ENCODE measurements at places on chromosomes 13 and 19. TPM values are rescaled to one million over a fixed set of nuclear protein-coding genes. Genes with fewer than 3 reads are reported as not detected.

The COMP gene
- not detected for total RNA-seq

The CCDC169 gene
- 6.9 TPM for total RNA-seq

The KIRREL2 gene
- total RNA-seq: 0.41 TPM

The LHB gene
- total RNA-seq: not detected

The GGACT gene
- total RNA-seq: 0.82 TPM

The FGF9 gene
- total RNA-seq: 12.2 TPM

The RDH8 gene
- total RNA-seq: not detected

The AMER2 gene
- 143 TPM for total RNA-seq

The NCAN gene
- 162 TPM for total RNA-seq

The GRK1 gene
- total RNA-seq: under 0.01 TPM

The HPN gene
- total RNA-seq: not detected

The AP1M2 gene
- total RNA-seq: 0.41 TPM

The ZNF837 gene
- 2.4 TPM for total RNA-seq

The ICAM1 gene
- 0.41 TPM for total RNA-seq

The CIRBP gene
- total RNA-seq: 573 TPM

The LIM2 gene
- not detected for total RNA-seq

The KIR2DL4 gene
- total RNA-seq: not detected

The CGB3 gene
- not detected for total RNA-seq

The ACER1 gene
- not detected for total RNA-seq

The GFY gene
- total RNA-seq: not detected

The LGALS4 gene
- under 0.01 TPM for total RNA-seq

The BSG gene
- 114 TPM for total RNA-seq

The SIAH3 gene
- 8.2 TPM for total RNA-seq

The CAPN12 gene
- total RNA-seq: under 0.01 TPM

The ZNF497 gene
- total RNA-seq: 6.1 TPM

The RFPL4AL1 gene
- total RNA-seq: not detected

The SRRM5 gene
- not detected for total RNA-seq

The DNAAF3 gene
- not detected for total RNA-seq

The OR10H1 gene
- not detected for total RNA-seq

The IFNL1 gene
- total RNA-seq: not detected

The ERICH6B gene
- total RNA-seq: not detected

The FUT1 gene
- 0.82 TPM for total RNA-seq

The OR7E24 gene
- not detected for total RNA-seq
